ENCODE measurements at places on chromosomes 2 and 18.
A peak's percentile ranks its signal among the peaks of the same experiment; 100 is the strongest.

- DNase-seq, result no peak
Measured at GRCh38 chr18:2466978-2467377, 104.3 kb downstream of the METTL4 start.

DNA sequence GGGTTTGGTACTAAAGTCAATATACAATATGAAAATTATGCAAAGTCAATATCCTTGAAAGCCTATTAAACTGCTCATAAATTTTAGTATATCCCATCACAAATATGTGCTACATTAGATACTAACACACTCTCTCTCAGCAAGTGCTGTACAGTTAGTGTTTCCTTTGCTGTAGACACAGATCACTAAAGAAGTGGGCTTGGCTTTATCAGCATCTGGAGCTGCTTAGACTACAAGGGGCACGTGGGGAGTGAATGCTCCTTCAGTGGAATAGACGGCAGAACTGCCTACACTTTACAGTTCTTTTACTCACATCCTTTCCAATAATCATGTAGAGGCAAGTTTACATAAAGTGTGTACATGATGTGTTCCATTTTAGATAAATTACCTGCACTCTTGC lies 26.0 kb upstream of the EFEMP1 start:
- DNase-seq, result no peak

GRCh38 chr2:180715044-180715443 lies 265.4 kb upstream of the UBE2E3 start:
- DNase-seq, result no peak

DNA sequence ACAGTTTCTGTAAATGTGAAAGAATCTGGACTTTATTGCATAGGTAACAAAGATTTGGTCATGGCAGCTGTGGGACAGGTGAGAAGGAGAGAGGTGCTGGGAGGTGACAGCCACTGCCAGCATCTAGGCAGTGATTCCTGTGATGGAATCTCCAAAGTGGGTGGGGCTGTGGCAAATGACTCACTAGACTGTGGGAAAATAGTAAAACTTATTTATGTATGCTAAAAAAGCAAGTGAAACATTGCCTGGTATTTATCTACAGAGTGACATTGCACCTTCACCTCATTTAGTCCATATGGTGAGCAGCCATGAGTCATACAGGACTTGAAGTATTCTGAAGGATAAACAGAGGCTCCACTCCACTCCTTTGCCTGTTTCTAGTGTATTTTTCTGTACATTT lies 145.3 kb upstream of the MEX3C start:
- no peak for DNase-seq

- peak; percentile 67 for DNase-seq
Measured at GRCh38 chr2:85728883-85729824, 24.6 kb upstream of the ATOH8 start.

GRCh38 chr2:64625299-64626145 lies 28.2 kb downstream of the SERTAD2 start:
- DNase-seq, result no peak

DNA sequence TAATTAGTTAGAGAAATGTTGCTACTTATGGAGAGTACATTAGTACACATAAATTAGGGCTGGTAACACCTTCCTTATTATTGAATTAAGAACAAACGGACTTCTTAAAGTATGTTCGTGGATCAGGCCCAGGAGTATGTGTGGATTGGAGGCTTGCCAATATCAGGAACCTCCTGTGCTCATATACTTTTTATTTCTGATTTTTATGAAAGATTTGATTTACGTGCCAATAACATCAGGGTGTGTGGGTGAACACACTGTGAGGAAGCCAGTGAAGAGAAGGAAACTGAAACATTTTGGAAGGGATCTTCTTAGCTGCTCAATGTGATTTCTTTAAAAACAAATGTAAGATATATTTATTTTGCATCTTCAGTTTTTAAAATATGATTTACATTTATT lies 113.0 kb downstream of the EFEMP1 start:
- no peak for DNase-seq

DNA sequence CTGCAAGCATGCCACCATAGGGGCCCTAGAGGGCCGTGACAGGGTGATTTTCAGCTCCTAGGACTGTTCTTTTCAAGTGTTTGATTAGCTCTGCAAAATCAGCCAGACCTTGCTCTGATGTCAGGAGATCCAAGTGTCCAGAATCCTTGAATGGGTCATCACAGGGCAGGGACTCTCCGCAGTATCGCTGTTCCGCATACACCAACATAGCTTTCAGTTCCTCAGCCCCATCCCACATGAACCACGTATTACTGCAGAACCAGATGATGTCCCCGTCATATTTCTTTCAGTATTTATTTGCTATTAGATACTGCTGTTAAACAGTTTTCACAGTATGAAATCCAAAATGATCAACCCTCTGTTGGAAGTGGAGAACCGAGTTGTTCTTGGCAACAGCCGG lies 46.6 kb upstream of the RFX8 start:
- DNase-seq, result no peak

DNA sequence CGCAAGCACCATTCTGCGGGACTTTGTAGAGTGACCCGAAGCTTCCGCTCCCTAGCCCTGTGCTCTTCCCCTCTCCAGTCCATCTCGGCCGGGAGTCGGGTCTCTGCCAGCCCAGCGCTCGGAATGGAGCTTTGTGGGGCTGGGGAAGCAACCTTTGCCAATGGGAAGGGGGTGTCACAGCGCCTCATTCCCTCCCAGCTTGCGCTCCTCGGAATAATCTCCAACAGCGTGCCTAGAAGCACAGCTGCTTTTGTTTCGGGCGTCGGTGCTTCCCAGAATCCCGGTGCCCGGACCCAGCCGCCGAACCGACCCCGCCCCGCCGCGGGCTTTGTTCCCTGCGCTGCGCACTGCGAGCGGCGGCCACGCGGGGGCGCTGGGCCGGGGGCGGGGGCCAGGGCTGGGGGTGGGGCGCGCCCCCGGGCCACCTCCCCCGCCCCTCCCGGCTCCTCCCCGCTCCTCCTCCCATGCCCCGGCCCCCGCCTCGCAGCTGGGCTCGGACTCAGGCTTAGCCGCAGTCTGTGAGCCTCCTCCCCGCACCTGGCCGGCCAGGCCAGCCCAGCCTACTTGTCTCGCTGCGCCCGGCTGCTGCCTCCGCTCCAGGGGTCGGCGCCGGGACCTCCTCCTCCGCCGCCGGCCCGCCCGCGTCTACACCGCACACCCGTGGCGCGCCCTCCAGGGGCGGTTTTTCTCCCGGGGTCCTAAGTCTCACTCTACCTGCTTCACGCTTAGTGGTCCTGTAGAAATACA lies 77.7 kb upstream of the SMAD2 start:
- DNase-seq, result no peak

GRCh38 chr2:19361325-19361990 lies 3.0 kb upstream of the OSR1 start:
- no peak for DNase-seq

DNA sequence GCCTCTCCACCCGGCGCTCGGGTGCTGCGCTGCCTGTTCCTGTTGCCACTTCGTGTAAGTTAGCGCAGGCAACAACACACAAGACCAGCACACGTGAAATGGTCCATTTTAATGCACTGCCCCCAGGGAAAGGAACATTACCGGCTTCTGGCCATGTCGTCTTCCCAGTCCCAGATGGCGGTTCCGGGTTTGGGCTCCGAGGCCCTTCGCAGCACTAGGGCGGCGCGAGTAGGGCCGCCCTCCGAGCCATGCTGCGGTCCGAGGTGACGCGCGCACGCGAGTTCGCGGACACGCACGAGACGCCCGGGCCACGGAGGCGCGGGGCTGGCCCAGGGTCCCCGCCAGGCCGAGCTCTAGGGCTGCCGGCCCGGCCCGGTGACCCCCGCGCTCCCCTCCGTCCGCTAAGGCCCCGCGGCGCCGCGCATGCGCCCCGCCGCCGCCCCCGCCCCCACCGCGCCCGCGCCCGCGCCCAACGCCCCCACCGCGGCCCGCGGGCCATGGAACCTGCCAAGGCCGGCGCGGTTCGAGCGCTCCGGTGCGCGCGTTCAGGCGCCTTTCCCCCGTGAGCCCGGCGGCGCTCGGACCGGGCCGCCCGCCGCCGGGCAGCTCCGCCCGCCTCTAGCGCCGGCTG lies 367 bp upstream of the ZNF236 start:
- no peak for DNase-seq

DNA sequence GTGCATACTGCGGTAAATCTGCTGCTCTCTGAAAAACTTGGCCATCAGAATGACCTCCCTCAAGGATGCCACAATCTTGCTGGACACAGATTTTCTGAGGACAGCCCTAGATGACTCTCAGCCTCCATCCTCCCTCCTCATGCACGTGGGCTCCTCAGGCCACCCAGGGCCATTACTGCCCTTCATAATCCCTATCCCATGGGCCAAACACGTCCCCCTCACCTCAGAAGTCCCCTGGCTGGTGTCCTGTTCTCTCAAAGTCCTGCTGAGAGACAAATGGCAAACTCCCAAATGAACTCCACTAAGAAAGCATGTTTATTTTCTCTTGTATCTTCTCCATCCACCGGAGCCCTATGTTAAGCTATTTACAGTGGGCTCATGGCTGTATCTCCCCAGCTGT lies 125.7 kb downstream of the MRO start:
- DNase-seq, result no peak

DNA sequence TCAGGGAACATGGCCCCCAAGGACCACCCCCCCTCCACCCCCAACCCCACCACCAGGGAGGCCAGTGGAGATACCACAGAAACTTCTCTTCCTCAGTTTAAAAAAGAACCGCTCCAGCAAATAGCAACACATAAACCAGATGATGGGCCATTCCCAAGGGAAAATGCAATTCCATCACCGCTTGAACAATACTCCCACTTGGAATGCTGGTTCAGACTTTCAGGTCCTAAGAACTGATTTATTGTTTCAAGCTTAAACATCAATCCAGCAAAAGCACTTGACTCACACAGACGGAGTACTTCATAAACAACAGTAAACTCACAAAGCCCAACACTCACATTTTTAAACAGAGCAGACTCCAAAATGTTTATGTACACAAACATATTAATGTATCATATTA lies 6.9 kb downstream of the HDAC4 start:
- no peak for DNase-seq

DNA sequence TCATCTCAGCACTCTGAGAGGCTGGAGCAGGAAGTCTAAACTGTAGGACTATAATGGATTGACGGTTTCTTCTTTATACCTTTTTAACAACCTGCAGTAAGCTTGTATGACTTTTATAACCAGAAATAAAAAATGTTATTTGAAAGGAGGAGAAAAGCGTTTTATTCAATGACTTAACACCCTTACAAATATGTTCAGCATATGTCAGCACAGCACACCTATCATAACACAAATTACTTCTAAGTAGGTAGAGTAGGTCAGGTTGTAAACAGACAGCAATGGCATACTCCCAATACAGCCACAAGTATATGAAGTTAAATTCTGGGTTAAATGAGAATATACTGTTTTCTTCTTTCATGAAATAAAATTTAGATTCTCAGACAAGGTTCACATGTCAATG lies 16.1 kb downstream of the RAB1A start:
- DNase-seq, result no peak

- DNase-seq, result no peak
Measured at GRCh38 chr2:43225788-43226557, 433 bp downstream of the ZFP36L2 start.

DNA sequence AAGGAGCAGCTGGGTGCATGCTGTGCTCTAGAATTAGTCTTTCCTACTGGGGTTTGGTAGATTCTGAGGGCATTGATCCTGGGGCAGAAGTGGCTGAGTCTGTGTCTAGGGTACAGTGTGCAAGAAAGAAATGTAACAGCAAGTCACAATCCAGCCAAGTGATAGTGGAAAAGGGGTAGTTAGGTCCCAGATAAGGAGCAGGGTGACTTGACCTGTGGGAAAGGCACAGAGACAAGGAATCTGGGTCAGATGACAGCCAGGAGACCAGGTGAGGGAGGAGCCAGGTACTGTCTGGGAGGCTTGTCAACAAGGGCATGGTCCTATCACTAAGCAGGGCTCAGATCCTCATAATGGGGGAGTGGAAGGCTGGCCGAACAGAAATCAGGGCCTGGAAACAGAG lies 8.1 kb downstream of the IL37 start:
- no peak for DNase-seq

DNA sequence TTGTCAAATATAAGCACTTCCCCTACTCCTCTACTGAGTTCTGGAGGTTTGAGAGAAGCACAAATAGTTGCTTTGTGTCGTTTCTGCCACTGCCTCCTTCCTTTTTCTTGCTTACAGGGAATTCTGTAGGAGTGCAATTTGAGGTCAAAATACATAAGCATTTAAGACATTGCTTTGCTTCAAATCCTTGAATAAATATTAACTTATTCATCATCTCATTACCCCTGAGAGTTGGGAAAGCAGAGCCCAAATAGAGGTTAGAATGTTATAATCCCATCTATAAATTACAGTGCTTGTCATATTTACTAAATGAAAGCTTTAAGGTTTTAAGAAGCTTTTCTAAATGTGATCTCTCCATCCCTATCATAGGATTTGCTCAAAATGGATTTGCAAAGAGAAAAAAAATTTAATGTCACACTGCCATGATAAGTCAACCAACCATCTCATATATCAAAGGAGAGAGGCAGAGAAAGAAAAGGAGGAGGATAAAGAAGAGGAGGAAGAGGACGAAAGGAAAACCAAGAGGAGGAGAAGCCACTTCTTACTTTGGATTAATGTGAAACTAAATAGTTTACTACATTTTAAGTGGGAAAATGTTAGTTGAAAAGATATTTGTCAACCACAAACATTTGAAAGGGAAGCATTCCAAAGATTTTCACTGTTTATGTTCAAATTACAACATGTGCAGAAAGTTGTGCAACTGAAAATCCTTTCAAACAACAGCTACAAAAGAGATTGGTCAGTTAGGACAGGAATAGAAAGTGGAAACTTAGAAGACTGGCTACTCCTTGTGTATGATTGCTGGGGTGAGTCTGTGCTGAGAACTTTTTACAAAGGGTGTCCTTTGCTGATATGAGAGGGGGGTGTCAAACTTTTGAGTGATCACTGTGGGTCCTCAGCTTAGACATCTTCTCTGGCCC lies 277.3 kb upstream of the FN1 start:
- DNase-seq, result peak; percentile 78

DNA sequence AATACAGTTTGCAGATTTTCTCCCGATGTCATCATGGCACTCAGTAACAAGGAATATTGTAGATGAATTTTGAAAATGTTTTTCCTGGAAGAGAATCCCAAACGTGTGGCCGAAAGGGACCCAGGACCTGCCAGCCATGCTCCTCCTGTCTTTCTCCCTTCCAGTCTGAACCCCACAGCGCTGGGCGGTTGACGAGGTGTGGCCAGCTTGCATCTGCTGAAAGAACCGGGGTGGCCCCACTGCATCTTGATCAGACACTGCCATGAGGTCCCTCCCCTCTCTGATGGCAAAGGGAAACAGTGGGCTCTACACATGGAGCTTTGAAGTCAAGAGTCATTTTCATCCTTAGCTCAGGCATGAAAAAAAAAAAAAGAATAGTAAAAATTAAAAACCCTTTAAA lies 240.3 kb downstream of the AGAP1 start:
- no peak for DNase-seq

GRCh38 chr2:22536133-22536532 lies 848.8 kb upstream of the KLHL29 start:
- no peak for DNase-seq

DNA sequence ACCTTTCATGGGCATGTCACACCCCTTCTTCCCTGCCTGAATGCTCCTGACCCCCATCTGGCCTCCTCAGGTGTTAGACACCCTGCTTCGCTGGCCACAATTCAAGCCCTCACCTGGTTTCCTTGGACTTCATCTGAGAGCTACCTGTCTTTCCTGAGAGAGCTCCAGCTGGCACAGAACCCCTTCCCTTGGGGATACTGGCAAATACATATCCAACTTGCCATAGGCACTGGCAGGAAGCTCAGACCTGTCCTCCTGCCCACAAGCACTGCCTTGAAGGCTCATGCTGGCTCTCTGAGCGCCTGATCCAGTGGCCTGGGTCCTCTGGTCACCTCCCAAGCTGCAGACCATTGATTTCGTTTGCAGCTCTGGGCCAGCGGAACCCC lies 74.1 kb upstream of the MAP4K3 start:
- no peak for DNase-seq
